Fibroblast of lung (primary cell): ENCODE measurements at places on chromosomes 1 and 21. TPM values are rescaled to one million over a fixed set of nuclear protein-coding genes. Genes with fewer than 3 reads are reported as not detected.

- no peaks in the 10 kb centered on the region for H3K36me3 ChIP-seq
- no peak for DNase-seq
- H3K27me3 ChIP-seq: no peaks in the 10 kb centered on the region
Measured at GRCh38 chr1:158649052-158649451, 37.5 kb downstream of the SPTA1 start.

DNA sequence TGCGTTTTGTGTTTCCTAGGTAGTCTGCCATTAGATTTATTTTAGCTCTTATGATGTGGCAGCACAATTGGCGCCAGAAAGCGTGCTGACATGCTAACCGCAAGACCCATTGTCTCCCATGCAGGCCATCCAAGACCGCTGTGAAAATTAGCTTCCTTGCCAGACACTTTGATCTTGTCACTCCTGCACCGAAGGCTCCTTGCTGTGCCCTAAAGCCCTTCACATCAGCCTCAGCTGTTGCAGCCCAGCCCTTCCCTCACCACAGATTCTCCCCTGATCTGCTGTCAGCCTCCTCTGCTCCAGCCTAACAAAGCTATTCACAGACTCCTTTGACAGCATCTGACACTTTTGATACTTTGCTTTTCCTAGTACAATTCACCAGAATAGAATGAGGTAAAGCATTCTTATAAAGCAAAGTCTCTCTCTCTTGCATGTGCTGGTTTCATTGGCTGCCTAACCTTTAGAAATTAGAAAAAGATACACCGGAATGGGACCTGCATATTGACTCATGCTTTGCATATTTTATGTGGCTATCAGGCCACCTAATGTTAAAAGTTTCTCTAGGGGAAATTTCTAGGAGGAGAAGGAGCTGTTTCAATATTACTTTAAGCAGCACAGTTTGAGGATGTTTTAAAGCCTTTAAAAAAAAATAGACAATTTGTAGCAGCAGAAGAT lies 280.3 kb upstream of the FMN2 start:
- no peak overlapping the region for H3K4me3 ChIP-seq
- H3K27ac ChIP-seq: no peak overlapping the region
- H3K36me3 ChIP-seq: no peaks in the 10 kb centered on the region

DNA sequence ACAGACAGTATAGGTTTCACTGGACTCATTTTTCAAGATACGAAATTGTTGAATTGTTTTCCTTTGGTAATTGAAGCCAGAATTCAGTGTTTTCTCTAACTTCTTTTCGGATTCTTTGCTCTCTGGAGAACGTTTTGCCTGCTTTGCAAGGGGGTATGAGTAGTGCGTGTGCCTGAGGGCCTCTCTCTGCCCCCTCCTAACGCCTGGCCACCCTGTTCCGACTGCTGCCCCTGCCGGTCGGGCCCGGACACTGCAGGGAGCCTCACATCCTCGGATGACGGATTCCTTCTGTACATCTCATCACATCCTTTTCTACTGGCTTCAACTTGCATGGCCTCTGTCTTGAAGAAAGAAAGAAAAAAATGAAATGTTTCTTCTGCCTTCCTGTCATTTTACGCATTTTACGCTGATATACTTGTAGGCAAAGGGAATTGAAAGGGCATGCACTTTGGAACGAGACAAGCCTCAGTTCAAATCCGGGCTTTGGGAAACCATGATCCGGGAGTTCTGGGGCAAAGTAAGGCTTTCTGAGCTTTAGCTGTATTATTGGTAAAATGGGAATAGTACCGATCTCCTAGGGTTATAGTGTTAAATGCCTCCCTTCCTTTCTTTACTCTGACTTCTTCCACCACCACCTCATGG lies 65.1 kb downstream of the DISC1 start:
- DNase-seq: peak; percentile 62
- H3K27ac ChIP-seq: no peak overlapping the region
- no peak overlapping the region for H3K4me3 ChIP-seq
- H3K4me1 ChIP-seq: no peaks in the 10 kb centered on the region
- no peaks in the 10 kb centered on the region for H3K27me3 ChIP-seq
- H3K36me3 ChIP-seq: no peaks in the 10 kb centered on the region

DNA sequence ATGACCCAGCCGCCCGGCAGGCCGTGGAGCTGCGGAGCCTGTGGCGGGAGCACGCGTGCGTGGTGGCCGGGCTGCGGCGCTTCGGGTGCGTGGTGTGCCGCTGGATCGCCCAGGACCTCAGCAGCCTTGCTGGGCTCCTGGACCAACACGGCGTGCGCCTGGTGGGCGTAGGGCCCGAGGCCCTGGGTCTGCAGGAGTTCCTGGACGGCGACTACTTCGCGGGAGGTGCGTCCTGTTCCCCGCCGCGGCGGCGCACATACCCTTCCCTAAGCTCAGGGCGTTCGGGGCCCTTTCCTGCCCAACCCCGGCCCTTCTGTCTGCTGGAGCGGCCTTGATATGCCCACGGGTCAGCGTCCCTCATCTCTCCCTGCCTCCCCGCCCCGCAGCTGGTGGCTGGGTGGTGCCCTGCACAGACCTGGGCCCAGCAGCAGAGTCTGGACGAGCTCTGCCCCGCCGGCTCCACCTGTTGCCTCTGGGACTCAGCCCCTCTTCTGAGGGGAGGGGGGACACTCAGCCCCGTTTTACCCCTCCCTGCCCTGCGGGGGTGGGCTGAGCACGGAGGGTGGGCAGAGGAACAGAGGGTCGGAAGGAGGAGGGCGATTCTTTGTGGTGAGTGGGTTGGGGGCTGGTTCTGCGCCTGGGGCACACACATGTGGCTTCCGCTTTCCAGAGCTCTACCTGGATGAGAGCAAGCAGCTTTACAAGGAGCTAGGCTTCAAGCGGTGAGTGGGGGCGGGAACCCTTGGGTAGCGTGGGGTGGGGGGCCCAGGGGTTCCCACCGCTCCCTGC lies 688 bp downstream of the PRXL2B start:
- peaks cover 5% of the 10 kb centered on the region for H3K4me1 ChIP-seq
- peak overlapping the region; percentile 63 for H3K4me3 ChIP-seq

DNA sequence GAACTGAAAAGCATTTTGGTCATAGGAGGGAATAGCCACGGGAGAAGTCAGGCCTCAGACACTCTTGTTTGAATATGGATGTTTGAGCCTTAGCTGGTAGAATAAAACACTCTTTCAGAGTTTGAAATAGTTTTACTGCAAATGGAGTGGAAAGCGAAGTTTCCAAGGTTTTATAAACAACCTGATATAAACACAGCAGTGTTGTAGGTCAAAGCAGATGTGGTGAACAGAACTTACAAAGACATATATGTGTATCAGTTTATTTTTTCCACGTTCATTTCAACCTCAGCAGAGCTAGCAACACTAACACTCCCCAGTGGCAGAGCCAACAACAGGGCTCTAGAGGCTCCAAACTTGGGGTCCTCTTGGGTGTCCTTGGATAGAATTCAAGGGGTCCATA lies 89.9 kb downstream of the WLS start:
- H3K4me1 ChIP-seq: peaks cover 12% of the 10 kb centered on the region
- no peak overlapping the region for H3K4me3 ChIP-seq
- peak overlapping the region; percentile 42 for H3K27ac ChIP-seq

DNA sequence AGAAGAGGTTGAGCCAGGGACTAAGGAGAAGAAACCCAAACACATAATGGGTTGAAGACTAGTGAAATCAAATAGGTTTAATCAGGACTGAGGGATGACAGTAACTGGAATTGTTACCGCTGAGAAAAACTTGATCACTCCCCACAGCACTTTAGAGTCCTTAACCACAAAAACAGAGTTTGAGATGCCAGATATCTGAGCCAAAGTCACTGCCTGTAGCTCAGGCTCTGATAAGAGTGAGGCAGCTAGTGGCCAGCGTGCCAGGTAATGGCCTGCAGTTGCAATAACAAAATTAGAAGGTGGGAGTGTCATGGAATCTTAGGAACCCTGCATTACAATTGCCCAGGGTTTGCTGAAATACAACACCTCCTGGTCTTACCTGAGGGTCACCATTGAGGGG lies 48.0 kb downstream of the PRKAB2 start:
- H3K27me3 ChIP-seq: no peaks in the 10 kb centered on the region
- H3K36me3 ChIP-seq: no peaks in the 10 kb centered on the region
- no peak overlapping the region for H3K4me3 ChIP-seq
- no peak for DNase-seq
- H3K27ac ChIP-seq: no peak overlapping the region

Gene C1orf87
- polyA plus RNA-seq: 0.07 and 0.10 TPM in 2 replicates

Gene TDRD5
- not detected in 2 replicates for polyA plus RNA-seq

Gene OR2T29
- polyA plus RNA-seq: not detected in 2 replicates
